Adipocyte (in vitro differentiated cells): ENCODE measurements at places on chromosomes 3 and 15.

- no peak for DNase-seq
Observed at GRCh38 chr15:63971904-63972303, 74.4 kb downstream of the DAPK2 start.

- no peak for DNase-seq
Observed at GRCh38 chr3:82654708-82655107, 893.3 kb upstream of the GBE1 start.

GRCh38 chr3:106811376-106811775, 565.9 kb upstream of the CCDC54 start:
- DNase-seq, result peak; percentile 45

DNA sequence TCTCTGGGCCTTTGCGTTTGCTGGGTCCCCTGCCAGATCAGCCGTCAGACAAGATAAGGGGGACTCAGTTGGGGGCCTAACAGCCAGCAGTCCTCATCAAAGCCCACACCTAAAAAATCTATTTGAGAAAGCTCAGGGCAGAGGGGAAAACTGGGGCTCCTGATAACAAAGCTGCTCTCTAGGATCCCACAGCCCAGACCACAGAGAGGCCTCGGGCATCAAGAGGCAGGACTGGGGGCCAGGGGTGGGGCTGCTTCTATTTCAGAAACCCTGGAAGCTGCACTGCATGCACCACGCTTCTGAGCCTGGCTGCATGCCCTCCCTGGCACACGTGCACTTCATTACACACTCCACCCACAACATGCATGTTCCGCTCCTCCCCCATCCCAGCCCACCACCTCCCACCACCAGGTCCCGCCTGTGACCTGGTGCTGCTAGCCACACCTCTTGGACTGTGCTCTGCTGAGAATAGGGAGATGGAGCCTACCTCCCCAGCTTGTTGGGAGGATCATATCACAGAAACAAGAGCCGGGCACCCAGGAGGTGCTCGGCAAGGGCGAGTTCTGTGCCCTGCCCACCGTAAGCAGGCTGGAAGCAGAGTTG, 26.6 kb downstream of the FBLN2 start:
- peak; percentile 38 for DNase-seq

DNA sequence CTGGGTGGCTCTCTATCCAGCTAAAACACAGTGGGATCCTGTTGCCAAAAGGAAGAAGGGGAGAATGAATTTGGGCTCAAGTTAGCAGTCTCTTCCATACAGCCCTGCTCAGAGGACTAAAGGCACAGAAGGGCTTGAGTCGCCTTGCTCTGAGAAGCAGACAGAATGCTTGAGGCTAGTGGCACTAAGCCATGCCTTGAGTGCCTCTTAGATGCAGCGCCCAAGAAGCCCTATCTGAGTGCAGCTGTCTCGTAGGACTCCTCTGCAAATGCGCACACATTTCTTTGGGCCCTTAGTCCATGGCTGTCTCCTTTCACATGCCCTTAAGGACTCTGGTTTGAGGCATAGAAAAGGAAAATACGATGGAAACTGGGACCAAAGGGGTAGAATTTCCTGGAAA, 211.3 kb upstream of the CHRM5 start:
- no peak for DNase-seq

- no peak for DNase-seq
Observed at GRCh38 chr15:39327005-39327730, 253.7 kb upstream of the THBS1 start.

GRCh38 chr3:149234671-149235245, 13.1 kb upstream of the CP start:
- no peak for DNase-seq

DNA sequence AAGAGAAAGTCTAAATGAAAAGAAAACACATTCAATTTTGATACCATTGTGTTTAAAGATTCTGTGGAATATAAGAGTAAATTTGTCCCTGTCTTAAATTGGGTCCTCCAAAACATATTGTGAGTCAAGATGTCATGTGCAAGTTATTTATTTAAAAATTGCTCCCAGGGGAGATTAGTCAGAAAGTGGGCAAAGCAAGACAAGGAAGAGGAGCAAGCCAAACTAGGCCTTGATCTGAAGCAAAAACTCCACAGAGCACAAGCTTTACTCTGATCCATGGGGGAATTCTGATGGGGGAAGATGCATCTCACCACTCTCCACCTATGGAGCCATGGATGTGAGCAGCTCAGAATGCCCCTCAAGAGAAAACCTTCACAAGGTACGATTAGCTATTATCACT, 342.8 kb upstream of the IL12A start:
- DNase-seq, result peak; percentile 29

- peak; percentile 29 for DNase-seq
Observed at GRCh38 chr3:22453906-22454535, 703.0 kb upstream of the ZNF385D start.
